Eye (tissue), 1 donor: ENCODE measurements at places on chromosomes 4 and X.

DNA sequence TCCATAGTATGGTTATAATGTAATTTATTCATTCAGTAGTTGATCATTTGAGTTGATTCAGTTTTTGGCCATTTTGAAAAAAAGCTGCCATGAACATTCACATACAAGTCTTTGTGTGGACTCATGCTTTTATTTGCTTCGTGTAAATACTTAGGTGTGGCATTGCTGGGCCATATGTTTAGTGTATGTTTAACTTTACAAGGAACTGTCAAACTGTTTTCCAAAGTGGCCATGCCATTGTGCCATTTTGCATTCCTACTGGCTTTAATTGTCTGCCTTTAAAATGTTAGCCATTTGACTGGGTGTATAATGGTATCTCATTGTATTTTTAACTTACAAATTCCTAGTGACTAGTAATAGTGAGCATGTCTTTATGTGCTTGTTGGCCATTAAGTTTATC lies 8.8 kb downstream of the MTM1 start:
- no peak for DNase-seq

DNA sequence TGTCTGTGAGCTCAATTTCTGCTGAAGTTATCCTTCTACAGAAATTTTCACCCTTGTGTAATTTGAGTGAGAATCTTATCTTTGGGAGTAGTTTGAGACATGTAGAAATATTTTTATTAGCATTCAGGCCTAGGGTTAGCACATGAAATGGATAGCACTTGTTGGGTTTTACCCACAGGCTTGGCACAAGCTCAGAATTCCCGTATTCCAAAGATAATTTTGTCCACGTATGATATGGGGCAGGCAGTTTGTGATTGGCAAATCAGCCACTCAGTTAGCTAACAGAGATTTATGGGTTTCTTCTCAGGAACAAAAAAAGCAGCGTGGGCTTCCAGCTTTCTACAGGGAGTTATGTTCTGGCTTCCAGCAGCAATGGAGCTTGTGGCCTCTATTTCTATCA lies 117.9 kb upstream of the DCAF8L1 start:
- DNase-seq: no peak

DNA sequence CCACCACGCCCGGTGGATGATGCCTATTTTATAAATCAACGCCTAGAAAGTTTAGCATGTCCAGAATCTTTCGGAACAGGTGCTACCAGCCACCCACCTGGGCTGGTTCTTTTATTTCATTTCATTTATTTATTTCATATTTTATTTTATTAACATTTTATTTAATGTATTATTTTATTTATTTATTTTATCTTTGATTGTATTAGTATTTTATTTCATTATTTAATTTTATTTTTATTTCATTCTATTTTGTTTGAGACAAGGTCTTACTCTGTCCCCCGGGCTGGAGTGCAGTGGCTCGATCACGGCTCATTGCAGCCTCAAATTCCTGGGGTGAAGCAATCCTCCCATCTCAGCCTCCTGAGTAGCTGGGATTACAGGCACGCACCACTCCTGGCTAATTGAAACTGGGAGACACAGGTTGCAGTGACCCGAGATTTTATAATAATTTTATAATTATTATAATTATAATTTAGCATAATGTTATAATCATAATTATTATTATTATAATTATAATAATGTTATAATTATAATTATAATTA lies 187.2 kb downstream of the SHOX start:
- DNase-seq: peak; percentile 66

DNA sequence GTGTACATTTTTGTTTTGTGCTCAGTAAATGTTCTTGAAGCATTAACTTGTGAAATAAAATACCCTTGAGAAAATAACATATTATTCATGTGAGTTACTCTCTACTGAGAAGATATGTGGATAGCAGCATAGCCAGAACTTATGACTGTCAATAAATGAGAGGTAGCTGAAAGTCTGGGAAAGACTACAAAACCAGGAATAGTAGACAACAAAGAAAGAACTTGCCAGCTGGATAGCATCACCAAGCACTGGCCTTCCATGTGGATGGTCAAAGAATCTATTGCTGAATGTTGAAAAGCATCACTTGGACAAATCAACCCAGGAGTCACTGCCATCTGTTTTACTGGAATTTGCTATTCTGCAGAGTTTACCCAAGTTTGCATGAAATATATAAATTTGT lies 650.0 kb upstream of the HTR2C start:
- no peak for DNase-seq

DNA sequence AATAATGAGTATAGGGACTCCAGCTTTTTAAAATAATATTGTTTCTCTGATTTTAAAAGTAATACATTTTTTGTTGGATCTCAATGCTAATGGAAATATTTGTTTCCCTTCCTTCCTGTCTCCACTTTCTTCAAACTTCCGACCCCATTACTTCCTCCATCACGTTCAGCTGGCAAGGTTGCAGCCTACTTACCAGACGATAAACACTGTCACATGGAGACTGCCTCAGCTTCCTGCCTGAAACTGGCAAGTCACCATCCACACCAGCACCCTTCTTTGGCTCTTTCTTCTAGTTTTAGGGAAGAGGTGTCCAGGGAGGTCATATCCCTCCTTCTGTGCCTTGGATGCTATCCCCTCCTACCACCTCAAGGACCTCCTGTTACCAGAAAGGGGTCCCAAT lies 3.4 kb upstream of the INTU start:
- DNase-seq: no peak

- peak; percentile 30 for DNase-seq
These were observed 94.9 kb downstream of the HDAC8 start for GRCh38 chrX:72477781-72478181.

DNA sequence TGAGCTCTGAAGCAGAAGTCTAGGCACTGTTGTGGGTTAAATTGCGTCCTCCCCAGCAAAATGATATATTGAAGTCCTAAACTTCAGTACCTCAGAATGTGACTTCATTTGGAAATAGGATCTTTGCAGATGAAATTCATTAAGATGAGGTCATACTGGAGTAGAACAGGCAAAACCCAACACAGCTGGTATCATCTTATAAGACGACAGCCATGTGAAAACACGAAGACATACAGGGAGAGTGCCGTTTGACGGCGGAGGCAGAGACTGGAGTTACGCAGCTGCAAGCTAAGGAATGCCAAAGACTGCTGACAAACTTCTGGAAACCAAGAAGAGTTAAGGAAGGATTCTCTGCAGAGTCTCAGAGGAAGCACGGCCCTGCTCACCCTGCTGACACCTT lies 241.5 kb downstream of the MAML3 start:
- DNase-seq: peak; percentile 48

DNA sequence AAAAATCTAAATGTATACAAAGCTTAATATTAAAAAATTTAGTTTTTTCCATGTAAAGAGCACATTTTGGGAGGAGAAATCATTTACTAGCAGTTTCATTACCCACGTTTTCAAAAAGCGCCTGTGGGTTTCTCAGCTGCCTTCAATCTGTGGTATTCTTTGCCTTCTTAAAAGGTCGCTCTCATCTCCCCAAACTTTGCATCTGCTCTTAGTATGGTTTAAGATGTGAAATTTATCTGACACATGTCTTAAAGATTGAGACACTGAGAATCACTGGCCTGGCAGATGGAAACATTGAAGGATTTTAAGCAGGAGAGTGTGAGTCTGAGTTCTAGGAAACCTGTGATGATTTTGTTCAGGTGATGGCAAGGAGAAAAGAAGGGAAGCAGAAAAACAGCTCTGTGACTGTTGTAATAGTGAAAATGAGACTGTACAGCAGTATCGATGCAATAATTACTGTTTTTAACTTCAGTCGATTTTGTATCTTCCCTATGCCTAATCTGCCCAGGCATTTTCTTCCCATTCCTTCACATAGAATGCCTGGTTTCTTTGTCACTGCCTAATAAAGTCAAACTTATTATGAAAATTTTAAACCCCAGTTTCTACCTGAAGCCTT lies 75.9 kb downstream of the PAQR3 start:
- no peak for DNase-seq

DNA sequence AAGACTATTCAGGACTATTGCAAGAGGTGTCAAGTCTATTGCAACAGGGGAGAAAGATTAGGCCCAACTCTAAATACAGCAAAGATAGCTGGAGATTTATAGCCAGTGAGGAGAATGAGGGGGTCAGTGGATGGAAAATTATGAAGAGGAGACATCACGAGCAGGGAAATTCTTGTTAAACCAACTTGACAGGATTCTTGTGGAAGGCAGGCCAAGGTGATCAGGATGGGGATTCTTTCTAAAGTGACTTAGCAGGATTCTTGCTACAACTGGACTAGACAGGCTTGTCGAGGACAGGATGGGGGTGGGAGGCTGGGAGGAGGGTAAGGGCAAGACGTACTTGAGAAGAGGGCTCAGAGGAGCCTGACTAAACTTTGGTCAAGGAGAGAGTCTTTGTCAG lies 89.0 kb downstream of the PHEX start:
- no peak for DNase-seq

DNA sequence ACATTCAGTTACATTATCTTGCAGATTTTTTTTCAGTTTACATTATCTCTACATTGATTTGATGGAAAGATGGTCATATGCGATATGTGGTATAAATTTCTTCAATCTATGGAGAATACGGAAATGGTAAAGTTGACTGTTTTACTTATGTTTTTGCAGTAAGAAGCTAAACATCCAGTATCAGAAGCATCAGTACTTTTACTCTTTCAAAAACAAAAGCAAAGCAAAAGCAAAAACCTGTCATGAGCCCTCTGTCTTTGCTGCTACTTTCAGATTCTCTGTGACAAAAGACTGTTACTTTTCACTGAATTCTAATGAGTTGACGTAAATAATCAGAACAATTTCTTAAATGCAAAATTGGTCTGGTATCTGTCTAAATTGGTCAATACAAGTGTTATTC lies 52.4 kb upstream of the UCP1 start:
- DNase-seq: no peak

DNA sequence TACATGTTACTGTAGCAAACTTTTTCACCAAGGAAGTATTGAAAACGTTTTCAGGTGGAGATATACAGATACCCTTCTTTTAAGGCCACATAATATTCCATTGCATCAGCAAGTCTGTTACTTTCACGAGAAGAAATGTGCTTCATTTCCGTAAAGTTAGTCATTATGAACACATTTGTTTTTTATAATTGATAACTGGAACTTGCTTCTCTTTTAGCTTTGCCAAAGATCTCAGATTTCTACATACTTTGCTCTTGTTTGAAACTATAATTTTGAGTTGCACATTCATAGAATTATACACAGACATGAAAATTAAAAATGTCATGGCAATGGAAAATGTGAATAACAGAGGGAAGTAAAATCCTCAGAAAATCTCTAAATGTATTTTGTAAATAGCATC lies 128.7 kb upstream of the GIMD1 start:
- DNase-seq: no peak

GRCh38 chr4:20992002-20992401 lies 291.7 kb downstream of the PACRGL start:
- no peak for DNase-seq

DNA sequence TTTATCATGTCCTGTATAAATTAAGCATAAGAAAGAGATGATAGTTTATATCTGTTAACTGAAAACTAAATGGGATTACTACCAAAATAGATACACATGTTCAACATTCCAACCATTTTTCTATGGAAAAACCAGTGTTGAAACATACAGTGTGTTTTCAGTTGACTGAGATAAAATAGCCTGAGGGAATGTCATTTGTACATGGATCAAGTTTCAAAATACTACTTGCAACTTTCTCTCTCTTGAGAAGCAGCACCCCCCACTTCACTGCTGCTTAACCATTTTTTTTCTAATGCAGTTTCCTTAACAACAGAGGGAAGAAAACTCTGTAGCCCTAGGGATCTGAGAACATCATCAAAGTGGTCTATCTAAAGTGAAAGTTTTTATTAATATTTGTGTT lies 70.8 kb downstream of the NPNT start:
- DNase-seq: peak; percentile 48

DNA sequence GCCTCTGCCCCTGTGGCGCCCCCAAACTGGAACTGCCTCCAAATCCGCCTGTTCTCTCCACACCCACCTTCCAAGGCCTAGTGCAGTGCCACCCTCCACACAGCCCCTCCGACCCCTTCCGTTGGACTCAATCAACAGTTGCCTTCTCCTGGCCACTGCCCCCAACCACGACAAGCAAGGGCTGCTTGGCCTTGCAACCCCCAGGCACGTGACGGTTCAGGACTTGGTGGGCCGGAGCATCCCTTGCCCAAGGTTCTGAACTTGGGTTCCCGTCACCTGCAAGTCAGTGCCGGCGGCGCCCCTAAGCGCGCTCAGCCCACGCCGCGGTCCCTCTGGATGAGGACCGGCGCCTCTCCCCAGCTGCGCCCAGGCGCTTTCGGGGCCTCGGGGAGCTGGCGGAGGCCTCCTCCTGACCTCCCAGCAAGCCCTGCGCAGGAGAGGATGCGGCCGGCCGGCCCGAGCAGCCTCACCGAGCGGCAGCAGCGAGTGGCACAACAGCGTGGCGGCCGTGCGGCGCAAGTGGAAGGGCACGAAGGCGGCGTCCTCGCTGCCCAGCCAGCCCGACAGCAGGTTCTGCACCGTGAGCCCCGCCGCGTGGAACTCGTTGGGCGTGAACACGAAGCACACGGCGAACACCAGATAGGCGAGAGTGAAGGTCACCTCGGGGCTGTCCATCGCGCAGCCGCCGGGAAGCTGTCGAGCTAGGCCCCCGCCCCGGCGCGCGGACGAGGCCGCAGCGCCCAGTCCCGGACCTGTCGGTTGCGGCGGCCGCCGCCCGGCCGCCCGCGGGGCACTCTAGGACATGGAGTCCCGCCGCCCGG lies 750 bp downstream of the TMEM129 start:
- DNase-seq: peak; percentile 72

- no peak for DNase-seq
These were observed 951.6 kb upstream of the TENM3 start for GRCh38 chr4:181291615-181292014.

GRCh38 chr4:83269256-83269655 lies 15.3 kb downstream of the COQ2 start:
- no peak for DNase-seq

DNA sequence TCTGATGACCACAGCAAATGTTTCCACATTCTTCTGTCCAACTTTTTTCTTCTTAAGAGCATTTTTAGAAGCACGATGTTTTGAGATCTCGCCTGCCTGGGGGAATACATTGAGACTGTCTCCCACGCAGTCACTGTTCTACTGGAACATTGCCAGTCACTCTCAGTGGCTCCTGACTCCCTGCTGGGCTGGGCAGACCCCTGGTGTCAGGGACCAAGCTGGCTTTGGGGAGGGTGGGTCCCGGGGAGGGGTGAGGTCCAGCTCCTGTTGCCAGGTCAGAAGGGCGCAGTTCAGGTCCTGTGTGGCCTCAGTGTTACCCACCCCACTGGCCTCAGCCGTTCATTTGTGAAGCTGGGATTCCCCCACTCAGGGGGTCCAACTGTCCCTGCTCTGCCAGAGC lies 18.9 kb upstream of the ABLIM2 start:
- no peak for DNase-seq

DNA sequence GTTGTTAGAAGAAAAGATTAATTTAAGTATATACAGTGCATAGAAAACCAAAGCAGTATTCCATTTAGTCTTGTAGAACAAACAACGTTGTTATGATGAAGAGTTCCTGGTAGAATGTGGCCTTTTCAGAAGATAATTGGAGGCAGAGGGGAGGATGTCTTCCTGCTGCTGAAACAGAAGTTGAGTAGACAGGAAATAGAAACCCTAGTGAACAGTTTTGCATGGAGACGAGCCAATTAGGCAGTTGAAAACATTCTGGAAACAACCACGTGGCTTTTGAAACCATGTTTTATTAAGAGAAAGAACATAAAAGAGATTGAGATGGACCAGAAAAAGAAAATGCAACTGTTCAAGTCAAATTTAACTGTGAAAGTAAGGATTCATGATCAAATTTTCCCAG lies 325.2 kb downstream of the CAMK2D start:
- peak; percentile 44 for DNase-seq
